ENCODE measurements at places on chromosomes 6 and 20.

GRCh38 chr6:33783781-33784520 is 5.0 kb downstream of the LEMD2 start:
- no peak for DNase-seq

GRCh38 chr20:24533449-24533848 is 64.0 kb downstream of the SYNDIG1 start:
- no peak for DNase-seq

DNA sequence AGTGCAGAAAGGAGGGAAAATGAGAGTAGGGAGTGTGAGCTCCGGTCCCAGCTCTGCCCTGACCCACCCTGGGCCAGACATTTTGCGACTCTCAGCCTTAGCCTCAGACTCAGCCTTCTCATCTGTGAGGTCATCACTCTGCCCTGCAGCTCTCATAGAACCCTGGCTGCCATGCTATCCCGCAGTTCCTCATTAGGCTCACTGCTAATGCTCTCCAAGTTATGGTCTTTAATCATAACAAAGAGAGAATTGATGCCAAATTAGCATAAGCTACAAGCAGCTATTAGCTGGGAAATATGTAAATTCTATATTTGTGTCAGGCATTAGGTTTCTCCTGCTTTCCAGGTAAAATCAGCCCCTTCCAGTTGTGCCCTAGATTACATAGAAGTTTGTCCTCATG is 46.5 kb upstream of the MLN start:
- no peak for DNase-seq

GRCh38 chr20:42204109-42204660 is 586.0 kb upstream of the CHD6 start:
- no peak for DNase-seq

DNA sequence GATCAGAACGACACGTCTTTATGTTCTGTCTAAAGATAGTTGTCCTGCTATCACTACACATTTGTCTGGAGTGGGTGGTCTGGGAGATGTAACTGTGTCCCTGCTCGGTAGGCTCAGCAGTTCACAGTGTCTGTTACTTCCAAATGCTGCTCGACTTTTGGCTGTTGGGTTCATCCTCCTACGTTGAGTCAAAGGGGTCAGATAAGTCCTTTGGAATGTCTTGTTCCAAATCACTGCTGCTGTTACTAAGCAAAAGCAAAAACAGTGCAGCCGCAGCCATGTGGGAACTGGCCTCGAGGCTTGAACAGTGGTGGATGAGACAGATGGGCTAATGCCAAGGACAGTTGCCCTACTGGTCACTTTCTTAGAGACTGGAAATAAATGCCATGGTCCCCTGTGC is 272.2 kb upstream of the MAP3K7 start:
- no peak for DNase-seq

DNA sequence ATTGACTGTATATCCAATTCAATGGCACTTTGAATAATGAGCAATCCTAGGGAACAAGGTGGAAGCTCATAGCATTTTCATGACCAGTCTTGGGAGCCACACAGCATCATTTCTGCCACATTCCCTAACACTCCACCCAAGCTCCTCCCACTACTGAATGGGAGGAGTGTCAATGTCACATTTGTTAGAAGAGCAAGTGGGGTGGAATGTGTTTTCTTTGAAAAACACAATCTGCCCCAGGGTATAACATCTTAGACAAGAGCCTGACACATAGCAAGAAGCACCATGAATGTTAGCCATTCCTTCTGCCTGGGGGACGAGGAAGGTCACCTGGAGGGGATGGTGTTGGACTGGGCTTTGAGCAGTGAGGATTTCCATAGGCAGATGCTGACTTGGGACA is 258.3 kb upstream of the PMEPA1 start:
- DNase-seq: no peak

All from NCI-H2029 treated with DMSO at 0.1 percent for 48 hours (cell line).